Stimulated activated CD8-positive, alpha-beta memory T cell treated with anti-CD3 and anti-CD28 coated beads, Interleukin-7, amount 100 ng/mL, for 48 hours (primary cell): ENCODE measurements at places on chromosomes 5 and 9.

- no peak for DNase-seq
Observed at GRCh38 chr5:52870448-52870847, 82.7 kb downstream of the ITGA1 start.

DNA sequence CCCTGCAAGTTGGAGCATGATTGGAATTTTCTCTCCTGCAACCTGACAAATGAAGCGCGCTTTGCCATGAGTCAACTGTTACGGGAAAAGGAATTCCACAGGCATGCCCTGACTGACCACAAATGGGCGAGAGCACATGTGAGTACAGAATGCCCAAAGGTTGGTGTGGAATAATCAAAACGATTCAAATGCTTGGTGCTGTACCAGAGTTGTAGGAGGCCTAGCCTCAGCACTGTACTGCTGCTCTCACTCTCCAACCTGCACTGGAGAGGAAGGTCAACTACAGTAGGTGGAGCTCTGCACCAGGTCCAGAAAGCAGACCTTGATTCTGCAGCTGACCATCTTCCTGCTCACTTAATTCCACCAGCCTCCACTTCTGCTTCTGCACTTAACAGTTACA, 406.9 kb upstream of the ACTBL2 start:
- DNase-seq = no peak

- no peak for DNase-seq
Observed at GRCh38 chr9:134175291-134175807, 11.0 kb upstream of the RNU6ATAC start.

DNA sequence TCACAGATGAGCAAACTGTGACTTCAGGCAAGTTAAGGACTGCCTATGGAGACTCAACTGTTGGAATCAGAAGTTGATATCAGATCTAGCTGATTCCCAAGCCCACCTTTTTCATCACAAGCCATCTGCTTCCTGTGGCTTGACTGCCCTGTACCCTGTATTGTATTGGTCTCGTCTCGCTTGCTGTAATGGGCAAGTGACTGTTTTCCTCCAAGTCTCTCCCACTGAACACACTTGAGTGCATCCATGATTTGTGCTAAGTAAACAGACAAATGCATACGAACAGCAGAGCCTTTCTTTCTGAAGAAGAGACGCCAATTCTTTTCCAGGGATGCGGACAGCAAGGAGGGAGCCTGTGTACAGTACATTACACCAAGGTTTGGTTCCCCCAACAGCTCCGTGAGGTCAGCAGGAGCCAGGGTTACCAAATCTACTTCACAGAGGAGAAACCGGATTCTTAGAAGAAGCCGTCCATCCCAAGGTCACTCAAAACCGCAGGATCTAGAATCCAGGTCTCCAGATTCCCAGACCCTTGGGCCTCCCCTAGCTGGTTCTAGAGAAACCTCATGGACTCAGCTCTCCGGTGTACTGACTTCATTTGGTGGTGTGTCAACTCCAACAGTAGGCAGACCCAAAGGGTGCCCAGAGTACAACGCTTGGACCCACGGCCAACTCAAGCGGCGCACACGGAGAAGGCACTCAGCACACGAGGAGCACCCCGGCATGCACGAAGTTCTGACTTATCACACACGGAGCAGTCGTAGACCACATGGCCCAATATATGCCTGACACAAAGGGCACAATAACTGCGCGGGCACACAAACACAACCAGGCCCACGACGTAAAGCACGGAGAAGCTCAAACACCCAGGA, 1.1 kb downstream of the BAG1 start:
- no peak for DNase-seq

DNA sequence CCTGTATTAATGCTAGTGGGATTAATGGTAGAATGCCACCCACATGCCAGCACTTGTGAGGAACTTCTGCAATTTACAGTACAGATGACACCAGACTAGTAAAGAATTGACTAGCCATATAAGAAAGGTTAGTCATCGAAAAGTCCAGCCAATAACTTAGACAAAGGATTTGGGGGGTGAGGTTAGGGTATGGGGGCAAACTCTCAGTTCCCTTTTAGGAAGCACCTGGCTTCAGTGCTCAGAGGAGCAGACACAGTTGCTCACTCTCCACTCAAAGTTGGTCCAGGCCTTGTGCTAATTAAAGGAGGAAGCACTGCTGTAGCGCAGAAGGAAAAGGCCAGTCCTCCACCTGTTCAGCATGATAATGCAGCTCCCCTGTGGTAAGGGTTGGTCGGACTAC, 25.2 kb downstream of the TGFBR1 start:
- DNase-seq = no peak
